ENCODE measurements at places on chromosomes 16 and 17.
A peak's percentile ranks its signal among the peaks of the same experiment; 100 is the strongest.

DNA sequence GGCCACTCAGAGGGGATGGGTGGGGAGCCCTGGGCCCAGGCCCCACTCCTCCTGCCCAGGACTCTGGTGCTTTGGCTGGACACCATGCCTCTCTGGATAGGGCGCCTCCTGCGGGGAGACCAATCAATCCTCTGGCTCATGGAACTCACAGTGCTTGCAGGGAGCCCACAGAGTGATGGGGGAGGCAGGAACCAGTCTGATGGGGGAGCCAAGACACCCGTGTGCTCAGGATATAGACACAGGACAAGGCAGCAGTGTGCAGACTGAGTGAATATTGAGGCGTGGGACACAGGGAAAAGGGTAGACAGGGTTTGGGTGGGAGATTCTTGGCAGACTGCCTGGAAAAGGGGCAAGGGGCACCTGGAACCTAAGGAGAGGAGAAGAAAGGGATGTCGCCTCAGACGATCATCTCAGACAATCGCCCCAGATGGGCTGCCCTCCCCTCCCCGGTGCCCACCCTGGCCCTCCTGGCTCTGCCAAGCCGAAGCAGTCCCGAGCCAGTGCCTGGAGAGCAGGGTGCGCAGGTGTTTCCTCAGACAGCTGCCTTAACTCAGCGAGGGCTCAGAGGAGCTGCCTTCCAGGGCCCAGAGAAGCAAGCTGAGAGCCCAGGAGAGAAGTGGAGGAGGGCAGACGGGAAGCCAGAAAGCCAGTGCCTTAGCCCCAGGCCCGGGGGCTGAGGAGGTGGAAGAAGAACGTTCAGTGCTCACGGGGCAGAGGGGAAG, 37.4 kb upstream of the DLX4 start:
- no peak for DNase-seq

- no peak for DNase-seq
Observed at GRCh38 chr16:68486502-68487202, 38.3 kb upstream of the SMPD3 start.

GRCh38 chr17:16325964-16326363, 27.3 kb downstream of the CENPV start:
- no peak for DNase-seq

DNA sequence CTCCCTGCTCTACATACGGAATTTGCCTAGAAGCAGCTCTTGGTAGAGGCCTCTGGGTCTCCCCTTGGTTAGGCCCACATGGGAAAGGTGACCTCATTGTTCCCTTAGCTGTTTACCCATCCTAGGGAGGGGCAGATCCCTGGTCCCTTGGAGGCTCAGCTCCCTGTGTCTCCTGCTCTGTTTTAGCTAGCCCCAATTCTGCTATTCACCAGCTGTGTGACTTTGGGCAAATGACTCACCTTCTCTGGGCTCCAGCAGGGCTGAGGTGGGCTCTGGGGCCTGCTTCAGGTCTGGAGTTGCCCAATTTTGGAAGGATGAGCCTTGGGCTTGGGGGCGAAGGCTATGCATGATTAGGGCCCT, 3.9 kb downstream of the ABCC3 start:
- DNase-seq, result no peak

DNA sequence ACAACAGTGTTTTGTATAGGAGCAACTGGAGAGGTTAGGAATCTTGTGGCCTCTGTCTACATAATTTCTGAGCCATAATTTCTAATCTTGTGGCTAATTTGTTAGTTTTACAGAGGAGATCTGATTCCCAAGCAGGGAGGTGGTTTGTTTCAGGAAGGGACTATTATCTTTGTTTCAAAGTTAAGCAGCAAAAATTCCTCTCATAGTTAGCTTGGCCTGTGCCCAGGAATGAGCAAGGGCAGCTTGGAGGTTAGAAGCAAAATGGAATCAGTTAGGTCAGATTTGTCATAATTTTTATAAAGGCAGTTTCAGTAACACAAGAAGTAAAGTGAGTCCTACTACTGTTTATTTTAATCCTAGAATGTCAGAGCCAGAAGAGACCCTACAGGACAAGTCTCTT, 2.0 kb upstream of the RDM1 start:
- no peak for DNase-seq

- no peak for DNase-seq
Observed at GRCh38 chr16:74926805-74927204, 58.1 kb downstream of the WDR59 start.

- no peak for DNase-seq
Observed at GRCh38 chr17:43768382-43768781, 9.8 kb upstream of the SOST start.

DNA sequence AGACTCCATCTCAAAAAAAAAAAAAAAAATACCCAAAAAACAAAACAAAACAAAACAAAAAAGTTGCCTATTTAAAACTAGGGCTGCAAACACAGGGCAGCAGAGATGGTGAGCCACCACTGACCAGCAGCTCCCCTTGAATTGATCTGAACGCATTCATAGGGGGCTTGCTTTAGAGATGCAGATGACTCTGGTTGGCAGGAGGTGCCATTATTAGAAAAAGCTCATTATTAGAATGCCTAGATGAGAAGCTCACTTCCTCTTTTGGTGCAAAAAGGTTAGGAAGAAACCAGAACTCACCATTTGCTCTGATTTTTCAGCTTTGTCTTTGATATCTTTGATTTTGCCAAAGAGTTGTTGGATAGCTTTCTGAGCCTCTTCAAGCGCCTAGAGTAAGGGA, 53.1 kb downstream of the VPS53 start:
- no peak for DNase-seq

DNA sequence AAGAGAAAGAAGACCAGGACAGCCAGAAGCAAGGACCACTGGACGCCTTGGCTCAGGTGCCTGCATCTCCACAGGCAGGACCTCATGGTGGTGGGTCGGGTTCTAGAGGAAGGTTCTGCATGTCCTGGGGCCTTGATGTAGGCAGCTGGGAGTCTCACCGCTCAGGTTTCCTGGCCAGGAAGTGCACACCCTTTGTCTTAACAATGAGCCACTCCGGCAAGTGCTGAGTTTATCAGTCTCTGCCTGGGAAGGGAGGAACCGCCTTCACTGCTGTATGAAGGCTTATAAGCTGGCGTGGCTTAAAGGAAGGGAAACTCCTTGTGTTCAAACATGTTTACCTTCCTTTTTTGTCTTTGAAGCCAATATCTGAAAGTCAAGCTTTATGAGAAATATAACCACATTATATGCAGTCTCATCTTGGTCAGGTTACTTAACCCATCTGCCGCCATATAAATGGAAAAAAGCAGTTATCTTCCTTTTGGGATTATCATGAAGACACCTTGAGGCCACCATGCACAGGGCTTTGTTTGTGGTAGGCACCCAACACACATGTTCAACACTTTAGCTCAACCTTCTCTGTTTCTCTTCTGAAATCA, at the start of gene ST6GALNAC1:
Gene ST6GALNAC1, minus strand, starts transcription at position 205 of the 596 bp plus-strand sequence. Its CDS starts 119 bp downstream, at position 86.
- DNase-seq, result peak; percentile 58

DNA sequence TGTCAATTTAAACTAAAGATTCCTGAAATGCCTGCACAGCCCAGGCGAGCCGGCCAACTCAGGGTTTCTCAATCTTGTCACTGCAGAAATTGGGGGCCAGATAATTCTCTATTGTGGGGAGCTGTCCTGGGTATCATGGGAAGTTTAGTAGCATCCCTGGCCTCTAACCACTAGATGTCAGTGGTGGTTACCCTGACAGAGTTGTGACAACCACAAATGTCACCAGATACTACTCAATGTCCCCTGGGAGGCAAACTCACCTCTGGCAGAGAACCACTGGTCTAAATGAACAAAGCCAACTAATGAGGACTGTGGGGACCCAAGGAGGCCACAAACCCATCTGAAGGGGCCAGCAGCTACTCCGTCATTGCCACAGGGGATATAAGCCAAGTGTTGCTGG, 90.9 kb downstream of the MYH11 start:
- peak; percentile 53 for DNase-seq

DNA sequence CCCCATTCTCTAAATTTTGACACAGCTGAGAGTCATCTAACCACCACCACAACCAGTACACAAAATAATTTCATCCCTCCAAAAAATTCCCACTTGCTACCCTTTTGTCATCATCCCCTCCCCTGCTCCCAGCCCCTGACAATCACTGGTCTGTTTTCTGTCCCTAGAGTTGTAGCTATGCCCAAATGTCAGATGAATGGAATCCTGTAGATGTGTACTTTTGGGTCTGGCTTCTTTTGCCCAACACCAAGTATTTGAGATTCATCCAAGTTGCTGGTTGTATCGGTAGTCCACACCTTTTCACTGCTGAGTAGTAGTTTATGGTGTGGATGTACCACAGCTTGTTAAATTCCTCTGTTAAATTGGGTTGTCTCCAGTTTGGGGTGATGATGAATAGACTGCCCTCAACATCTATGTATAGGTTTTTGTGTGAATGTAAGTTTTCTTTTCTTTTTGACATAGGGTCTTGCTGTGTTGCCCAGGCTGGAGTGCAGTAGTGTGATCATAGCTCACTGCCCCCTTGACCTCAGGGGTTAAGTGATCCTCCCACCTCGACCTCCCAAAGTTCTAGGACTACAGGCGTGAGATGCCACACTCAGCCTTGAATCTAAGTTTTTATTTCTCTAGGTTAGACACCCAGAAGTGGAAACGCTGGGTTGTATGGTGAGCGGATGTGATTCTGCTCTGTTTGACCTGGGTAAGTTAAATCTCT, 14.6 kb upstream of the RMI2 start:
- DNase-seq, result no peak

- DNase-seq, result no peak
Observed at GRCh38 chr16:66427036-66427860, at the start of gene BEAN1. Gene BEAN1, plus strand, starts transcription at chr16:66427295. Its CDS starts 10,382 bp downstream, at chr16:66437677.

- no peak for DNase-seq
Observed at GRCh38 chr17:12940699-12941098, 77.1 kb downstream of the ELAC2 start.

DNA sequence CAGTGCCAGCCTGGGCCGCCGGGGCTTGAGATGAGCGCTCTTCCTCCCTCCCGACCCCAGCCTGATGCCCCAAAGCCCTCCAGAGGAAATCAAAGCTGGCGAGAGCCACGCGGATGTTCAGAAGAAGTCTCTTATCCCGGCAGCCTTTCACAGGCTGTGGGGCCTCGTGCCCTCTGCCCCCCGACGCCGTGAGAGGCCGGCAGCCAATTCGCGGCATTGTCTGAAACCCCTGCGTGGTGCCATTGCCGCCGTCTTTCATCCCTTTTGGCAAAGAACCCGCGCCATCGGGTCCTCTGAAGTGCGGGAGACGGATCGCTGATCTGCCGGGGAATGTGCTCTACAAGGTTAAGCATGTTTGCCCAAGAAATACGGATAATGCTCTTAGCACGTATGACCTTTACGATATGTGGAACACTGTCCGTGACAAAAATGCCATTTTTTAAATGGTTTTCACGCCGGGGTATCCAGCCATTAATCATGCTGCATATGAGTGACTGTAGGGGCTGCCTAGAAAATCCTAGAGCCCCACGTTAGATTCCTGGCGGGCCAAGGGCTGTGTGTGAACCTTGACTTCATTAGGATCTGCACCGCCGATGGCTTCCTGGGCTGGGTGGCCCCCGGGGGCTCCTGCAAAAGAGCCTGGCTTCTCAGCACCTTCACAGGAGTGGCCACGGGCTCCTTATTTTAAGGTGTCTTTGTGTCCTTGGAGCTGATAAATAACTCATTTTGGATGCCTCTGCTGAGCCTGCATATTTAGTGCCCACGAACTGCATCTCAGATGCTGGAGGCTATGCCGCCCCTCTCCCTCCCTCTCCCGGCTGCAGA, 165.1 kb upstream of the TNRC6C start:
- DNase-seq, result no peak

- DNase-seq, result no peak
Observed at GRCh38 chr16:14219983-14220382, 148.9 kb downstream of the MRTFB start.

- no peak for DNase-seq
Observed at GRCh38 chr16:15653227-15653626, 3.2 kb downstream of the NDE1 start.

GRCh38 chr17:82205720-82206508, 6.7 kb downstream of the CCDC57 start:
- DNase-seq, result peak; percentile 89

- DNase-seq, result no peak
Observed at GRCh38 chr17:18124345-18125126, 16.0 kb downstream of the MYO15A start.

DNA sequence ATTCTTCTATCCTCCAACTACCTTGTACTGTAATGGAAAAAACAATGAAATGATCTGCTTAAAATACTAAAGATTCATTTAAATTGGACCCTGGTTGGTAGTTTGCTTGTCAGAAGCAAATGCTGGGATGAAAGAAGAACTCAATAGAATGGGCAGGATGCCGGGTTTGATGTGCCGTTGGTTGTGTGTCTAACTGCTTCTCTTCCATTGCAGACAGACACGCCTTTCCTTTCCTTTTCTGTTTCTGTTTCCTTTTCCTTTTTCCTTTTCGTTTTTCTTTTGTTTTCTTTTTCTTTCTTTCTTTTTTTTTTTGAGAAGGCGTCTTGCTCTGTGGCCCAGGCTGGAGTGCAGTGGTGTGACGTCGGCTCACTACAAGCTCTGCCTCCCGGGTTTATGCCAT, 64.6 kb downstream of the PLCG2 start:
- DNase-seq, result no peak

GRCh38 chr17:2347805-2348685, 10.7 kb downstream of the SGSM2 start:
- DNase-seq, result no peak

DNA sequence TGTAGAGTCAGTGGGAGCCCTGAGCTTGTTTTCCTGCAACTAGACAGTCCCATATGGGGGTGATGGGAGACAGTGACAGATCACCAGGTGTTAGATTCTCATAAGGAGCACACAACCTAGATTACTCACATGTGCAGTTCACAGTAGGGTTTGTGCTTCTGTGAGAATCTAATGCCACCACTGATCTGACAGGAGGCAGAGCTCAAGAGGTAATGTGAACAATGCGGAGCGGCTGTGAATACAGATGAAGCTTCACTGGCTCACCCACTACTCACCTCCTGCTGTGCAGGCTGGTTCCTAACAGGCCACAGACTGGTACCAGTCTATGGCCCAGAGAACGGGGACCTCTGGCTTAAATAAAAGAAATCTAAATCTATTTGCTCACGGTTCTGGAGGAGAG, 10.2 kb upstream of the HSD17B2 start:
- no peak for DNase-seq

- DNase-seq, result no peak
Observed at GRCh38 chr16:21167929-21168602, 9.6 kb downstream of the LDAF1 start.

- DNase-seq, result no peak
Observed at GRCh38 chr16:56769677-56770076, 39.7 kb downstream of the NUP93 start.

- no peak for DNase-seq
Observed at GRCh38 chr16:85138073-85138824, 26.0 kb upstream of the CIBAR2 start.

GRCh38 chr17:77297693-77298666, 157.2 kb downstream of the SEC14L1 start:
- DNase-seq, result no peak

Data from activated naive CD4-positive, alpha-beta T cell treated with anti-CD3 and anti-CD28 coated beads for 36 hours (primary cell).